A549 treated with AZD2906 at 1 μM for 4 hours (cell line): ENCODE measurements at places on chromosomes 11 and 22. TPM values are rescaled to one million over a fixed set of nuclear protein-coding genes. Genes with fewer than 3 reads are reported as not detected.

APOC3 gene
- 0.17 TPM in 1 of 5 replicates, not detected in the others for total RNA-seq

KRTAP5-7 gene
- not detected in 5 replicates for total RNA-seq

NLRP6 gene
- total RNA-seq, result 0.03 TPM in 1 of 5 replicates, not detected in the others

SLC22A9 gene
- not detected in 5 replicates for total RNA-seq

KRTAP5-8 gene
- not detected in 5 replicates for total RNA-seq

FOLH1 gene
- total RNA-seq, result not detected in 5 replicates

OR52E4 gene
- total RNA-seq, result not detected in 5 replicates
